CD4-positive, alpha-beta memory T cell (primary cell): ENCODE measurements at places on chromosomes 16 and 17.

- no peak for DNase-seq
Measured at GRCh38 chr16:22380529-22380928, 6.1 kb upstream of the CDR2 start.

GRCh38 chr16:3859889-3860288, 20.6 kb downstream of the CREBBP start:
- DNase-seq, result no peak

DNA sequence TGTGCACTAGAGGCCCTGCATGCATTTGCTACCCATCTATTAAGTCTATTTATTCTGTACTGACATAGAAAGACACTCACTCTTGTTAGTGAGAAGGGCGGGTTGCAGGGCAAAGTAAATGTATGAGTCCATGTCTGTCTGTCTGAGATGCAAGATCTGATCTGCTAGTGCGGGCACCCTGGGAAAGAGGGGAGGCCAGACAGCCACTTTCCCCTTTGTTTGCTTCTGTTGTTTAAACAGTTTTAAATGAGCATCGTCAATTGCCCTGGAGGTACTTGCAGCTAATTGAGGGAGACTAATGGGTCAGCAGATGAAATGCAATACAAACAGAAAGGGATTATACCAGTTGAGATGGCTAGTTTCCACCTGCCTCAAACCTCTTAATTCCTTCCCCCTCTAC, 24.9 kb downstream of the SCNN1G start:
- no peak for DNase-seq

GRCh38 chr16:372302-372983, 2.1 kb upstream of the MRPL28 start:
- DNase-seq, result no peak

- no peak for DNase-seq
Measured at GRCh38 chr16:73265124-73265837, 217.4 kb upstream of the ZFHX3 start.

DNA sequence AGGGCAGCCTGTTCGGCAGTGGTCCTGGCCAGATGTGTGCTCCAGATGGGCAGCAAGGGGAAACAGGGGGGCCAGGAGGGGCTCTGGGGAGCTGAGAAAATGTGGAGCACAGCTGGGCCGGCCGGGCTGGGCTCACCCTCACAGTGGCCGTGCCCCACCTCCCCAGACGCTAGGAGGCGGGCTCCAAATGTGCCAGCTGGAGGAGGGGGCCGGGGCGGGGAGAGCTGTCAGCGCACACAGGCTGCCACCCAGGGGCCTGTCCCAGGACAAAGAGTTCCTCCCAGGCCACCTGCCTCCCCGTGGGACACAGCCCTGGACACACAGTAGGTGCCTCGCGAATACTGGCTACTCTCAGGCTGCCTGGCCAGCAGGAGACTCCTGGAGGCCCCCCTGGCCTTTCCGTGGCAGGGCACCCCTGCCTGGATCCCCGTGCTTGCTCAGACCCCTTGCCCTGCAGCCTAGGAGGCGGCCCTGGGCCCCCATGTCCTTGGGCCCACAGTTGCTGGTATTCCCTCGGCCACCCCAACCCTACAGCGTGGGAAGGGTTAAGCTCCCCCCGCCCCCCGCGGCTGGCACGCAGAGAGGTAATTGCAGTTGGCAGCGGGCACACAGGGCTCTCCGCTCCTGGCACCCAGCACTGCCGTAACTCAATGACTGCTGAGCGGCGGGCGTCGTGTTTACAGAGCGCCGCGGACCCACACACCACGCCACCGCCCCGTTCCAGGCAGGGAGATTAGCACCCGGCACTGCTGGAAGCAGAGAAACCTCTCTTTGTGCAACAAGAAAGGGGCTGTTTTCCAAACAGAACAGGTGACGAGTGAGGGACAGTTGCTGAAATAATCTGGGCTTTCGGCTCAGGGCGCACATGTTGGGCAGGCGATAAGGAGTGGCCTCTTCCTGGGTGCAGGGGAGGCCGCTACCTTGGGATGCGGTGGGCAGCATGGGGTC, 32.2 kb downstream of the BAHCC1 start:
- DNase-seq, result no peak

DNA sequence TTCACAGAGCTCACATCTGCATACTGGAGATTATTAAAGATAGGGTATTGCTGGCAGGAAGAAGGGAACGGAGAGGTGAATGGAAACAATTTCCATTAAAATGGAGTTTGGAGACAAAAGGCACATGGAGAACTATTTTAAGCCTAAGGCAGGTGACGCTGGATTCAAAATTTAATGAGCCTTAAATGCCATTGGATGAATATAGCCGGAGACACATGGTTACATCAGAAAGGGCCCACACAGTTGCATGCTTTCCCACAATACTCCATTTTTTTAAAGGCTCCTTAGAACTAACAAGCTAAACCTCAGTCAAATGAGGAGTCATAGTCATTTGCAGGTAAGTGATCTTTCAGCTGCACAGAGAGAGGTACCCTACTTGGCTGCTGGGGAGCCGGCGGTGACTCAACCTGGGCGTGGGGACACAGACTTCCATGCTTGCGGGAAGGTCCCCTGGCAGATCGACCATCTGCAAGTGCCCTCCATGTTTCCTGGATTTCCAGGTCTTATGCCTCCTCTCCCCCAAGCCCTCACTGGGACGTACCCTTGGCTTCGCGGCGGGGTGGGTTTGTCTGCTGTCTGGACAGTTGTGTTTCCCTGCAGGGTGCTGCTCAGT, 259.2 kb downstream of the CBLN1 start:
- no peak for DNase-seq

DNA sequence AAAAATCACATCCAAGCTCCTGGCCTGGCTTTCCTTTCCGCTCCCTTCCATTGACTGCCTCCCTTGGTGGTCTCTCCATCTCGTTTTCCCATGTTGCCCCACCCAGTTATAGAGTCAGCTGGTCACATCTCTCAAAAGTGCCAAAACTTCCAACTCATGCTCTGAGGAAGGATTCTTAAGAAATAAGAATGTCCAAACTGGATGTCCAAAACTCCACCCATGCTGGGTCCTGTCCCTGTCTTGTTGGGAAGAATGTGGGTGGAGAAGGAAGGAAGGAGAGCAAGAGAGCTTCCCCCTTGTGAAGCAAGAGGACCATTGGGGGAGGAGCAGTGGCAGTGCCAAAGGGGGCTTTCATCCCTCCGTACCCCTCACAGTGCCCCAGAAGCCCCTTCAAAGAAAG, 44.6 kb upstream of the MAP3K14 start:
- no peak for DNase-seq

GRCh38 chr17:58247511-58248363, 9.4 kb downstream of the LPO start:
- DNase-seq, result no peak

DNA sequence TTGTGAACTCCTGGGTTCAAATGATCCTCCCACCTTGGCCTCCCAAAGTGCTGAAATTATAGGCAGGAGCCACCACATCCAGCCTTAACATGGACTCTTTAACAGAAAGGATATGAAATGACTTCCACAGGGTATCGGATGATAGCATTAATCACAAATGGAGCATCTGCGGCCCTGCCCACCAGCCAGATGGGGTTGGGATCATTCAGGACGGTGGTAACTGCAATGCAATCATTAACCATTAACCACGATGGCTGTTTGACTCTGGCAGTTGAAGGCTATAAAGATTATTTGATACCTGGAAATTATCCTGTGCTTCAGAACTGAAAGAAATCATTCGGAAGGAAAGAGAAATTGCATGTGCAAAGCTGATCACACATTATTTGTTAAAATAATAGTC, 5.3 kb upstream of the CHST5 start:
- DNase-seq, result no peak

DNA sequence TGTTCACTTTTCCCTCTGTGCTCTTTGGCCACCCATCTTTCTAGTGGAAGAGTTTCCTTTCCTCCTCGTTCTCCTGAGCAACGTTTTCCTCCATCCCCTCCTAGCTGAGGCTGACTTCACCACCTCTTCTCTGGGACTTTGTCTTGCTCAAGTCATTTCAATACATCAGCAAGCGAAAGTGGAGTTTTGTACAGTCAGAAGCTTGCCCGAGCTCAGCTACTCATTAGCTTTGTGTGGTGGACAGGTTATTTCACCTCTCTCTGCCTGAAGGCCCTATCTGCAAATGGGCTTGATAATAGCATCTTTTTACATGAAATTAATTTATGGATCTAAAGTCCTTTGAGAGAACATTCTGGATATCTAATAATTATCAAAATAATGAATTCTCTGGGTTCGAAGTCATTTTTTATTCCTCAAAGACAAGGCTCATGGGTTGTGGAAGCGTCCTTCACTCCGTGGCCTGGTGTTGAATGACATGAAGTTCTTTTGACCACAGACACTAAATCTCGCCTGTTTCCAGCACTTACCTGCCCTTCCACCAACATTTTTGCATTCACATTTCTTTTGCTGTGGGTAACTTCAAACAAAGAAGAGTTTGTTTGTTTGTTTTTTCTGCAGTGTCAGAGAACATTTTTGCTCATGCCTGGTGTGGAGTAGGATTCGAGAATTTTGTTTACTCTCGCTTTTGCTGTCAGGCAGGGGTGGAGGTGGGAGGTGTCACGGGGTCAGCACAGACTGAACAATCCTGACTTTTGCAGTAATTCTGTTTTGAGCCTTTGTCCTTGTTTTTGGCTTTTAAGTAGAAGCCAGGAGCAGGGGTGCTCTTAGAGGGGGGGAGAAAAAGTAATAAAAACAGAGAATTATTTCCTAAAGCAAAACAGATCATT, 155.0 kb upstream of the CACNG5 start:
- DNase-seq, result no peak

DNA sequence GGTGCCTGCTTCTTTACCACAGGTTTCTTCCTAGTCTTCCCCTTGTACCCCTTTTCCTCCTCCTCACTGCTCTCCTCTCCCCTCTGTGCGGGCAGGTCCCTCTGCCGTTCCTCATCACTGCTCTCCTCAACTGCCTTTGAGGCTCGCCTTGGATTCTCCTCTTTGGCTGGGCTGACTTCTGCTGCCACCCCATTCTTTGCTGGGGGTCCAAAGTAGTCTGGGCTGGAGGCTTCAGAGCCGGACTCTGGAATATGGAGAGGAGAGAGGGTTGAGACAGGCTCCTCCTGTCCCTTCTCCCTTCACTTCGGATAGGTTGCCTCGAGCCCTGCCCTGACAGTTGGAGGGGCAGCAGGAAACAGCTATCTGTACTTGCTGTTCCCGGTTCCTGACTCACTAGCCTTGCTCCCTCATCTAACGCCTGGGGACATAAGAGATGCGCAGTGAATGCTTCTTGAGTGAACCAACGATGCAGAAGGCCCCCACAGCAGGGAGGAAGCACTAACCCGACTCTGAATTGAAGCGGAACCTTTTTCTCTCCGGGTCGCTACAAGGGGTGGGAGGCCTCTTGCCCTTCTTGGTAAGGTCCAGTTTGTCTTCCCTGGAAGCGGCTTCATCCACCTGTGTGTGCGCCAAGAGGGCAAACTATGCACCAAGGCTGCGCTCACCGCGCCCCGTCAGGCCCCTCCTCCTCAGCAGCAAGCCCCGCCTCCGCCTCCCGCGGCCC, 655 bp downstream of the HIRIP3 start:
- no peak for DNase-seq

DNA sequence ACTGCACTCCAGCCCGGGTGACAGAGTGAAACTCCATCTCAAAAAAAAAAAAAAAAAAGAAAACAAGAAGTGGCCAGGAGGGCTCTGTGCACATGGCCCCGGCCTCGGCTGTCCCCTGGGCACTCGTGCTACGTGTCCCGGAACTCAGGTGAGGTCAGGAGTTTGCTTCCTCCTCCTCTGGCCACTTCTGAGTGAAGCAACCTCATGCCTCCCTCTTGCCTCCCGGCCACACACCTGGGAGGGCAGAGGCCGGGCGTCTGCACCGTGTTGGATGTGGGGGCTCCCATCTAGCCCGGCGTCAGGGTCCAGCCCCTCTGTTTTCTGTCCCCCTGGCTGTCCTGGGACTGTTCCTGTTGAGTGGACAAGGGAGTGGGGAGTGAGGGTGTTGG, 22.2 kb downstream of the ASPSCR1 start:
- no peak for DNase-seq

GRCh38 chr16:85148931-85149330, 36.7 kb upstream of the CIBAR2 start:
- no peak for DNase-seq

- no peak for DNase-seq
Measured at GRCh38 chr17:76351526-76352071, 2.1 kb downstream of the PRPSAP1 start.

- DNase-seq, result no peak
Measured at GRCh38 chr17:47338026-47338425, 14.3 kb downstream of the EFCAB13 start.

DNA sequence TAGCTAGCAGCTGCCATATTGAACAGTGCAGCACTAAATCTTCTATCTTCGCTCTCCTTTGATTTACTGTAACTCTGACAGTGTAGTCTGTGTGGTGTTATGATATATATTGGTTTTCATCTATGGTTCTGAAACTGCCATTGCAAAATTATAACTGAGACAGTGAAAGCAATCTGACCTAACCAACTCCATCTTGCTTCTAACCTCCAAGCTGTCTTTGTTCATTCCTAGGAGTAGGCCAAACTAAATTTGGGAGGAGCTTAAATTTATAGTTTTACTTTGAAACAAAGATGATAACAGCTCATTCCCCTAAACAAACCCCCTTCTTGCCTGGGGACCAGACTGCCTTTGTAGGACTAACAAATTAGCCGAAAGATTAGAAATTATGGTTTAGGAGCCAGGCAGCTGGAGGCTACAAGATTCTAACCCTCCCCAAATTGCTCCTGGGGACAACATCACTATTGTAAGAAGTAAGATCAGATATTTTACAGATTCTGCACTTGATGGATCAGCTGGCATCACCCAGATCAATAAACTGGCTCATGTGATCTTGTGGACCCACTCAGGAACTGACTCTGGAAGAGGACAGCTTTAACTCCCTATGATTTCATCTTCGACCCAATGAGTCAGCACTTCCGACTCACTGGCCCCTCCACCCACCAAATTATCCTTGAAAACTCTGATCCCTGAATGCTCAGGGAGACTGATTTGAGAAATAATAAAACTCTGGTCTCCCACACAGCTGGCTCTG, 47.0 kb upstream of the FBXO47 start:
- no peak for DNase-seq

DNA sequence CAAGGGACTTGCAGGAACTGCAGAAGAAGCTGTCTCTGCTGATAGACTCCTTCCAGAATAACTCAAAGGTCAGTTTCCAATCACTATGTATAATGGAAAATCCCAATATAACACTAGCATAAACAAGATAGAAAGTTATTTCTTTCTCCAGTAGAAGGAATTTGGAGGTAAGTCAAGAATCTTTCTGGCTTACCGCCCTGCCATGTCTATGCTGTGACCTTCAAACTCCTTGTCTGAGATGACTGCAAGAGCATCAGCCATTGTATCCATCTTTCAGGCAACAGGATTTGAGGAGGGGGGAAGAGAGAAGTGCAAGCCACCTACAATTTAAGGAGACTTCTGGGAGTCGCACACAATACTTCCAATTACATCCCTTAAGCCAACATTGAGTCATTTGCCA, 2.7 kb downstream of the LDAF1 start:
- DNase-seq, result no peak

DNA sequence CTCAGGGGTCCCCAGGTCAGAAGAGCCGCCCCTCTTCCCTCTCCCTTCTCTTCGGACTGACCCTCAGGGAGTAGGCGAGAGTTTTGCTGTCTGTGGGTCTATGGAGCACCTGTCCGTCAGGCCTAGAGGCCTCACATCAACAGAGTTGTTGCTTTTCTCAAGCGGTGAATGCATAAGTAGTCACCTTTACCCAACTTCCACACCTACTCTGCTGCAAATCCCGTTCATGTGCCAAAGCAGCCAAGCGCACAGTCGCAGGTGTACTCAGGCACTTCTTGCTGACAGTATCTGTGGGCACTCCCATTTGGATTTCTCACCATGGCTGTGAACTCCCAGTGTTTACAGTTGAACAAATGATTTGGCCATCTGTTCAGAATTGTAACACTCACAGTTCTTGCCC, 4.0 kb upstream of the FA2H start:
- no peak for DNase-seq

- no peak for DNase-seq
Measured at GRCh38 chr17:2749058-2749783, at the start of gene CCDC92B. Gene CCDC92B, minus strand, starts transcription at chr17:2749652. Its CDS starts 14,507 bp downstream, at chr17:2735145.
